ENCODE measurements at places on chromosomes 6 and 20.

DNA sequence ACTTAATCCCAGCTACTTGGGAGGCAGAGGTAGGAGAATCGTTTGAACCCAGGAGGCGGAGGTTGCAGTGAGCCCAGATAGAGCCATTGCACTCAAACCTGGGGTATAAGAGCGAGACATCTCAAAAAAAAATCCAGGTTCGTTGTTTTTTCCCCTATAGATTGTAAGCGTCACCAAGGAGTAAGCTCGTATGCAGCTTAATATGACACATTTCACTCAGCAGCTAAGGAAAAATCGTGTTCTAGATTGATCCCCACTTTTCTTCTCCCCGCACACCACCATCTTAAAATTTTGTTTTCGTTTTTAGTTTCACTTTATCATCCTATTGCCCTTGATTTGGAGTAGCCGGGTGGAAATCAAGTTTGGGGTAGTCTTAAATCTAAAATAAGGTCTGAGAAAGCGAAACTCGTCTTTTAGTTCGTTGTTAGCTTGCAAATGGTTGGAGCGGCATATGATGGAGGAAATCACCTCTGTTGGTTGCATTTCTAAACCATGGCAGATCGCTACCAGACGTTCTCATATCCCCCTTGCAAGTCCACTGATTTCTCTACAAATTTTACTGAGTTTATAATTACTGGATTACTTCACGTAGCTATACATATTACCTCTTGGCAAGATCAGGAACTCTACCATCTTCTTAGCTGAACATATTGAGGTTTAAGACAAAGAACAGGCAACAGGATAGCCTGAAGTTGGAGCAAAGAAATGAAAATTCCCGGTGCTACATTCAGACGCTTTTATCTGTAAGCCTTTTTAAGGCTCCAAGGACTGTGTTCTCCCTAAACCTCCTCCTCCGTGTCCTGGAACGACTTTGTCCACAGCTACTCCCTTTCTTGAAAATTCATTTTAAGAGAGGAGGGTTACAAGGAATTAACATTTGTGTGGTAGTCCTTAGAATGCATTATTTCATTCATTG lies 91.1 kb upstream of the BTN3A2 start:
- DNase-seq: no peak

GRCh38 chr6:6823568-6824224 lies 235.2 kb downstream of the LY86 start:
- DNase-seq: no peak

DNA sequence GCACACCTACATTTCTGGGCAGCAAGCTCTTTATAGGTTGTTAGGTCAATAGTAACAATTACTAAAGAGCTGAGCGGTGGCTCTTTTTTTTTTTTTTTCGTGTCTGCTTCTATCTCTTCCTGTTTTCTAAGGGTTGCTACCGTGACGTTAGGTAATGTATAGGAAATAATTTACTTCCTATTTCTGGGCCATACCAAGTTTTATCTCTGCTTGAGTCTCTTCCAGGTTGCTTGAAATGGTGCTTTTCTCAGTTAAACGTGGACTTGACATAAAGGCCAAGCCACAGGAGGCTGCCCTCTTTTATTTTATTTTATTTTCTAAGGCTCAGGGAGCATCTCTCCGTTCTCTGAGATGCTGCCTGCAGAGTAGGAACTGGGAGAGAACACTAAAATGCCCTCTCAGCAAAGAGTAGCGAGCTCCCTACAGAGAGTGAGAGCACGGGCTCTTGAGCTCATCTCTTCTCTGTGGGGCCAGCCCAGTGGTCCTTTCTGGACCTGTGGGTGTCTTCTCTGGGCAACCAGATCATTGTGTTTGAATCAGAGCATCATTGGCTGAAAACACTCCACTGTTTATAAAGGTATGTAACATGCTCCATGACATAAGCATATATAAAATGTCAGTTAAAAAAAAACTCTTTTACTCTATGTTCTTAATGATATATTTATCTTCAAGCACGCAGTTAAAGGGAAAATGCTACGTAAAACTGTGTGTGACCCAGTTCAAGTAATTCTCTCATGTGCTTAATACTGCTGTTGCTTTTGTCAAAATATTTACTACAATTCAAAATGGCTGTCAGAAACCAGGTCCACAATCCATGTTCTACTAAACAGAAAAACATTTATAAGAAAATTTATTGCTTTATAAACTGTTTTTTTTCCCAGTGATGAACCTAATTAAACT lies at the start of gene ZNF831:
Gene ZNF831, plus strand, starts transcription at position 191 of the 900 bp plus-strand sequence. CDS start 27,199 bp downstream, outside the sequence.
- no peak for DNase-seq

GRCh38 chr6:168562576-168563151 lies 121.7 kb downstream of the SMOC2 start:
- DNase-seq: no peak

GRCh38 chr6:21680611-21681010 lies 87.1 kb downstream of the SOX4 start:
- no peak for DNase-seq

Measured in iPS-NIHi11 (cell line).